ENCODE measurements at places on chromosomes 5 and 9.

GRCh38 chr9:12351293-12352044 lies 341.7 kb upstream of the TYRP1 start:
- DNase-seq = no peak

GRCh38 chr5:179413086-179413690 lies 67.9 kb upstream of the ADAMTS2 start:
- DNase-seq = no peak

GRCh38 chr9:70492319-70492777 lies 77.9 kb upstream of the KLF9 start:
- no peak for DNase-seq

GRCh38 chr5:861442-862366 lies 10.9 kb upstream of the ZDHHC11 start:
- DNase-seq = no peak

DNA sequence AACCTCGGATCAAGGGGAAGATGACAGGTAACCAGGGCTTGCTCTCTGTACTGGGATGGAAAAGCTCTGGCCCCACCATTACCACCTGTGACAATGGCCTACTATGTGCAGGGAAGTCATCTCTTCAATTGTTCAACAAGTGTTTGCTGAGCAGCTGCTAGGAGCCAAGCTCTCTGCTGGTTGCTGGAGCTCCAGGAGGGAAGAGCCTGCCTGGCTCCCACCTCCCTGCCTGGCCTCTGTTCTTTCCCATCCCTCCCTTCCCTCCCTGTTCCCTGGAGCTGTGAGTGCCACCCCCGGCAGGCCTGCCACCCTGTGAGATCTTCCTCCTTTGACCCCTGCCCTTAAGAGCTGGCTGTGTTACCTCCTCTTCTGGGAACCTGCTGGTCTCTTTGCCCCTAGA lies 59.7 kb upstream of the IER5L start:
- no peak for DNase-seq

GRCh38 chr9:86655147-86655546 lies 292.2 kb downstream of the GAS1 start:
- DNase-seq = no peak
